ENCODE measurements at places on chromosomes 5 and 9. TPM values are rescaled to one million over a fixed set of nuclear protein-coding genes. Genes with fewer than 3 reads are reported as not detected.

DNA sequence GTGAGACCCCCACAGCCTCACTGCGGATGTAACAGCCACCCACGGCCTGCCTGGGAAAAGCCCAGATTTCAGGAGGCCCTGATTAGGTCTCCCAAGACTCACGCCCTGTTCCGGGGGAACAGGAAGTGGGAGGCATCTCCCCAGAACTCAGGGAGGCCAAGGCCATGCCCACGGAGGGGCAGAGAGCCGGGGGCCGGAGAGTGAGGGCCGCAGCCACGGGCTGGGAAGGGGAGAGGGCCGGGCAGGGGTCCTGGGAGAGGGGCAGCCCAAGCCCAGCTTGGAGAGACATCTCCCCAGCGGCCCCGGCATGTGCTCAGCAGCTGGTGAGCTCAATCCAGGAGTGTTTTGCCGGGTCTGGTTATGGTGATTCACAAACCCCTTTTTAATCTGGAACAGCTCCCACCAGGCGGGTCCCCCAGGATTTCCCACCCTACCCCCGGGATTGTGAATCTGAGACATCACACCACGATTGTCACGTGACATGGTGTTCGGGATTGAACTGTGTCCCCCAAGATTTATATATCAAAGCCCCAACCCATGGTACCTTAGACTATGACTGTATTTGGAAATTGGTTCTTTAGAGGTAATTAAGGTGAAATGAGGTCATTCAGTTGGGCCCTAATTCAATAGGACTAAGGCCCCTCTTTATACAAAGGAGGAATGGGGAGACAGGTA, 26.6 kb downstream of the KCNT1 start:
- no peak overlapping the region for H3K4me3 ChIP-seq
- peaks cover 24% of the 10 kb centered on the region for H3K27me3 ChIP-seq
- no peaks in the 10 kb centered on the region for H3K36me3 ChIP-seq
- no peaks in the 10 kb centered on the region for H3K4me1 ChIP-seq
- DNase-seq = no peak
- no peak overlapping the region for H3K27ac ChIP-seq

ADAMTS2 gene
- 1.7 TPM for total RNA-seq

SPATA31A3 gene
- not detected for total RNA-seq

DNA sequence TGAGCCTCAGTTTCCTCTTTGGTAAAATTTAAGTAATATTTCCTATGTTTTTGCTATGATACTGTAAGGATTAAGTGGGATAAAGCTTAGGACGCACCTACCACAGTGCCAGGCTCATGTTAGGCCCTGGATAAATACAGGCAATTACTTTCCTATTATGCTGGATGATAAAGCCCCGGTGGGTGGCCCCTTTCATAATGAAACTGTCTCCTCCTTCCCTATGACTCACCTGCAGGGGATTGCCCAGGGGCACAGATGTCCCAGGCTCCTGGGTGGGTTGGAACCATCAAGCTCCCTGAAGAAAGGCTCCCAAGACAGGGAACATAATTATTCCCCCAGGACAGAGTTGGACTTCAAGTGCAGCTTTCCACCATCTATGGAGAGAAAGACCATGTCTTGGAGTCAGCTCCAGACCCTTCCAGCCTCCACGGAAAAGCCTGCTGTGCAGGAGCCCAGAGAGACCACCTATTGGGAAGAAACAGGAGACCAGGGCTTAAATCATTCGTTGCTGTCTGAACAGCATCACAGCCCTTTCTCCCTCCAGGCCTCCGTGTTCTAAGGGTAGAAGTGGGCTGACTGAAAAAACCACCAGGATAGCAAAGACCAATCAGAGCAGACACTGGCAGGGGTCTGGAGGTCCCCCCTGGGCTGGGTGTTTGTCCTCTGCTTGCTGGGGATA, 43.2 kb upstream of the FOXE1 start:
- H3K4me3 ChIP-seq = no peak overlapping the region
- no peaks in the 10 kb centered on the region for H3K36me3 ChIP-seq
- H3K4me1 ChIP-seq = no peaks in the 10 kb centered on the region

TOR4A gene
- 0.86 TPM for total RNA-seq

Data from neural crest cell (in vitro differentiated cells).